GM23248 (cell line): ENCODE measurements at places on chromosomes 1 and 21. TPM values are rescaled to one million over a fixed set of nuclear protein-coding genes. Genes with fewer than 3 reads are reported as not detected.

RERE gene
- total RNA-seq, result 9.5 and 26.0 TPM in 2 replicates

WDR64 gene
- total RNA-seq, result not detected in 2 replicates

OLIG2 gene
- not detected in 2 replicates for total RNA-seq

APOBEC4 gene
- total RNA-seq, result not detected in 2 replicates

DNA sequence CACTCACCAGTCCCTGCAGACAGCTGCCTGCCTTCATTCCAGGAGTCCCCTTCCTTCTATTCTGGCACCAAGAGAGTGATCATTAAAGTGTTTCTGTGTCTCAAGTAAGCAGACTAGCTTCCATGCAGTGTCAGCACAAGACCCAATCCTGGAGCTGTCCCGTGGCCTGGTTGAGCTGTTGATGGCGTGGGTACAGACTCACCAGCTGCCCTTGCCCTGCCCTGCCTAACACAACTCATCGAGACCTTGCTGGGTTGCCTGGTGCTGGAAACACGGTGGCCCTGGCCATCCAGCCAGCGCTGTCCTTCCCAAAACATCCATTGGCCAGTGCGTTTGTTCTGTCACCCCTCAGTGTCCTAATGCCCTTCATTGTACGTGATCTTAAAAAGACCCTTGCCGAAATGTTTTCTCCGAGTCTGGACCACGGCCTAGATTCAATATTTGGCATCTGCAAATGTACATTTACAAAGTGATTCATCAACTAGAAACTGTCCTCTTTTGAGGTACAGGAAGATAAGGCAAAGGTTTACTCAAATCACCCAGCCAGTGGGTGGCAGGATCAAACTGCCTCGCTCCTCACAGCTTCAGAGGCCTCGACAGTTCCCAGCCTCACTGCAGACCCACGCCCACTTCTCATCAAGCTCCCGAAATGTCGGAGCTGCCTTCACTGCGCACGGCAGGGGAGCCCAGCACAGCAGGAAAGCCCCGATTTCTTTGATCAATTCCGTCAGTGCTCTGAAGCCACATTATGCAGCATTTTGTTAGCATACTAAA lies 494.2 kb downstream of the KIF26B start:
- no peaks in the 10 kb centered on the region for H3K4me1 ChIP-seq
- no peak overlapping the region for H3K4me3 ChIP-seq
- no peak overlapping the region for H3K27ac ChIP-seq
- no peak for DNase-seq

MAN1C1 gene
- total RNA-seq, result 0.51 and 1.1 TPM in 2 replicates

DNA sequence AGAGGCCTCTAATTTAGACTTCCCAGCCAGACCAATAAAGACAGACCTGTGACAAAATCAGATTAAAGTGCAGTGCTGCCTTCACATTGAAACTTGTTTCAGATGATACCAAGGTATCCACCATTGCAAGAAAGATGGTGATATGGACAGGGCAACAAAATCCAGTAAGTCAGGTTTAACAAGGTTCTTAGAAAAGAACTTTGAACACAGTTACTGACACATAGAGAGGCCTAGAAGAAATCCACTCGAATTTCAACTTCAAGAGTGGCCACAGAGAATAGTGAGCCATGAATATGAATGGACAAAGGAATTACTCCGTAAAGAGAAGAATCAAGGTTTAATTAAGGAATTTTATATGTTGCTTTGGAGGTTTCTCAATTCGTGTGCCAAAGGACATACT lies 230.4 kb downstream of the KCNT2 start:
- H3K4me3 ChIP-seq, result no peak overlapping the region
- DNase-seq, result no peak
- no peaks in the 10 kb centered on the region for H3K4me1 ChIP-seq
- no peaks in the 10 kb centered on the region for H3K27me3 ChIP-seq

PPIAL4G gene
- not detected in 2 replicates for total RNA-seq

ST3GAL3 gene
- total RNA-seq, result 13.8 and 13.9 TPM in 2 replicates

- peak; percentile 21 for DNase-seq
- no peaks in the 10 kb centered on the region for H3K27me3 ChIP-seq
- H3K36me3 ChIP-seq, result peaks cover 35% of the 10 kb centered on the region; the same call in 1 of the 2 replicates
- H3K4me1 ChIP-seq, result peaks cover 54% of the 10 kb centered on the region
- peak overlapping the region; percentile 96 for H3K27ac ChIP-seq
Measured at GRCh38 chr1:33332881-33333280, 12.0 kb upstream of the A3GALT2 start.
